Diencephalon (tissue), 1 donor: ENCODE measurements at places on chromosomes 11 and 22. TPM values are rescaled to one million over a fixed set of nuclear protein-coding genes. Genes with fewer than 3 reads are reported as not detected.

The FGF19 gene
- total RNA-seq: 2.3 TPM

The OR52I1 gene
- total RNA-seq: not detected

The OR5B21 gene
- not detected for total RNA-seq

The MMP12 gene
- total RNA-seq: not detected

The CARNS1 gene
- 0.23 TPM for total RNA-seq

The OR2D3 gene
- total RNA-seq: not detected

The KCNQ1OT1 gene
- 4.8 TPM for total RNA-seq

The ARL2 gene
- 73.4 TPM for total RNA-seq

The DDX10 gene
- 25.8 TPM for total RNA-seq

The SCGB2A2 gene
- total RNA-seq: not detected

The TMPRSS4 gene
- total RNA-seq: not detected

The TLCD5 gene
- total RNA-seq: 12.9 TPM

The ABCC8 gene
- total RNA-seq: 15.7 TPM

The RAB39A gene
- total RNA-seq: 27.0 TPM

The KRTAP5-10 gene
- total RNA-seq: not detected

The OR8G1 gene
- total RNA-seq: not detected

The CABP4 gene
- total RNA-seq: 0.23 TPM

The SCGB1C1 gene
- total RNA-seq: not detected

The C11orf16 gene
- total RNA-seq: 0.46 TPM

The HBG1 gene
- total RNA-seq: 3.5 TPM

The IPO7 gene
- 197 TPM for total RNA-seq

The LRRC10B gene
- 6.7 TPM for total RNA-seq

The SELENOO gene
- 7.4 TPM for total RNA-seq

The PATE4 gene
- total RNA-seq: not detected

The OR51B4 gene
- total RNA-seq: not detected

The APOA4 gene
- total RNA-seq: not detected

The USP2 gene
- total RNA-seq: 2.5 TPM

The LRRN4CL gene
- total RNA-seq: 0.46 TPM

The SVIP gene
- 11.1 TPM for total RNA-seq

The DDIAS gene
- 2.8 TPM for total RNA-seq

The ALG8 gene
- 42.0 TPM for total RNA-seq

The CHEK2 gene
- total RNA-seq: 7.4 TPM
